Fibroblast of lung (primary cell): ENCODE measurements at places on chromosomes 5 and 9.

DNA sequence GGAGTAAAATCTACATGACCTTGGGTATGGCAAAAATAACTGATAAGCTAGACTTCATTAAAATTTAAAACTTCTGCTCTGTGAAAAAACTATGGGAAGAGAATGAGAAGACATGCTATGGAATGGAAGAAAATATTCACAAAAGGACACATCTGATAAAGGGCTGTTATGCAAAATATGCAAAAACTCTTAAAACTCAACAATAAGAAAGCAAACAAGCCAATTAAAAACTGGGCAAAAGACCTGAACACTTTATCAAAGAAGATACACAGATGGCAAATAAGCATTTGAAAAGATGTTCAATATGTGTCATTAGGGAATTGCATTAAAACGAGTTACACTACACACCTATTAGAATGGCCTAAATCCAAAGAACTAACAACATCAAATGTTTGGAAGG lies 439.5 kb downstream of the EFNA5 start:
- no peak for DNase-seq

- DNase-seq: peak; percentile 24
Measured at GRCh38 chr5:59863777-59864176, 29.7 kb downstream of the PDE4D start.

DNA sequence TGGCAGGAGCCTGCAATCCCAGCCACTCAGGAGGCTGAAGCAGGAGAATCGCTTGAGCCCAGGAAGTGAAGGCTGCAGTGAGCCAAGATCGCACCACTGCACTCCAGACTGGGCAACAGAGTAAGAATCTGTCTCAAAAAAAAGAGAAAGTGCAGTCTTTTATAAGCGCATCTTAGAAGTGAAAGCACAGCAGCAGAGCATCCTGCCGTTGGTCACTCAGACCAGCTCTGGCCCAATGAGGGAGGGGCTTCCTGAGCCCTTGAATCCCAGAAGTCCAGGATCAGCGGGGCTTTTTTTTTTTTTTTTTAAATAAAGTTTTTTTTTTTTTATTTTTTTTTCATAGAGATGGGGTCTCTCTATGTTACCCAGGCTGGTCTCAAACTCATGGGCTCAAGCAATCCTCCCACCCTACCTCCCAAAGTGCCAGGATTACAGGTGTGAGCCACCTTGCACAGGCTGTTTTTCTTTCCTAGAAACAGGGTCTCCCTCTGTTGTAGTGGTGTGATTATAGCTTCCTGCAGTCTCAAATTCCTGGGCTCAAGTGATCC lies 42.3 kb downstream of the NAIF1 start:
- no peak for DNase-seq

GRCh38 chr5:54996466-54996865 lies 11.1 kb upstream of the ESM1 start:
- DNase-seq: peak; percentile 74

- DNase-seq: peak; percentile 39
Measured at GRCh38 chr9:76297721-76298239, 96.4 kb downstream of the RFK start.

- DNase-seq: no peak
Measured at GRCh38 chr5:71929003-71929402, 178.3 kb upstream of the MAP1B start.

DNA sequence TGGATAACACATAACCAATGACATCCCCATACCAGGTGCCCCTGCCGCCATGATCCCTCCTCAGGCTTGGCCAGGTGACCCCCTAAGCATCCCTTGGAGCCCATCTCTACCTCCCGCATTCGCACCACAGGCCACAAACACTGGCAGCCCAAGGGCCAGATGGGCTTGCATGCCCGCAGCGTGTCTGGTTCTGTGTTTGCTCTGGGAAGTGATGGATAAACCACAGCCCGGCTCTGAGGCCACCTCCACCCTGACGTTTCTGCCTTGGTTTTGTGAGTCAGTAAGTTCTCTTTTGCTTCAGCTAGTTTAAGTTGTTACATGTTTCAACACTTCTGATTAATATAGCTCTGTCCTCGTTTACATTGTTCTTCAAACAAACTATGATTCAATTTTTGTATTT lies 172.4 kb upstream of the PHYKPL start:
- DNase-seq: no peak

GRCh38 chr9:77954013-77954665 lies 77.5 kb downstream of the GNAQ start:
- peak; percentile 60 for DNase-seq

DNA sequence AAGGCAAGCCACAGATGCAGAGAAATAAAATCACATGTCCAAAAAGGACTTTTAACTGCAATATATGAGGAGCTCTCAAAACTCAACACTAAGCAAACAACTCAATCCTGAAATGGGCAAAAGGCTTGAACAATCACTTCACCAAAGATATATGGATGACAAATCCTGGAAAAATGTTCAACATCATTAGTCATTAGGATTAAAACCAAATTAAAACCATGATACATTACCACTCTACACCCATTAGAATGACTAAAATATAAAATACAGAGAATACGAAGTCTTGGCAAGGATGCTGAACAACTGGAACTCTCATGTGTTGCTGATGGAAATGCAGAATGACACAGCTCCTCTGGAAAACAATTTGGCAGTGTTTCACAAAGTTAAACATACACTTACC lies 277.4 kb downstream of the TLE1 start:
- DNase-seq: peak; percentile 85

- DNase-seq: no peak
Measured at GRCh38 chr5:133284306-133284705, 232.5 kb downstream of the HSPA4 start.

GRCh38 chr5:71734141-71734540 lies 15.1 kb downstream of the CARTPT start:
- DNase-seq: no peak
